T-helper 1 cell (primary cell): ENCODE measurements at places on chromosomes 2 and 18.

- DNase-seq, result no peak
Observed at GRCh38 chr2:40281021-40281940, 170.6 kb downstream of the SLC8A1 start.

DNA sequence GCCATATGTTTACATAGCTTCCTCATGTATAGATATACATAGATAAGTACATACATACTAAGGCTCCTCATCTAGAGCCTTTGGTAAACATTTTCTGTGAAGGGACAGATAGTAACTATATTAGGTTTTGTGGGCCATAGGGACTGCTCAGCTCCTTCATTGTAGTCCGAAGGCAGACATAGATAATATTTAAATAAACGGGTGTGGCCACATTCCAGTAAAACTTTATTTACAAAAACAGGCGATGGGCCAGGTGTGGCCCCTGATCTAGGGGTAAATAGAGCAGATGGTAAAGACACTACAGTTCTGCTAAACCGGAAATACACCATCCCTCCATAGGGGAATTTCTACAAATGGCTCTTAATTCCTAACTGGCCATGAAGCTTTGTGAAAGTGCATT lies 7.3 kb downstream of the COQ10B start:
- DNase-seq, result no peak

DNA sequence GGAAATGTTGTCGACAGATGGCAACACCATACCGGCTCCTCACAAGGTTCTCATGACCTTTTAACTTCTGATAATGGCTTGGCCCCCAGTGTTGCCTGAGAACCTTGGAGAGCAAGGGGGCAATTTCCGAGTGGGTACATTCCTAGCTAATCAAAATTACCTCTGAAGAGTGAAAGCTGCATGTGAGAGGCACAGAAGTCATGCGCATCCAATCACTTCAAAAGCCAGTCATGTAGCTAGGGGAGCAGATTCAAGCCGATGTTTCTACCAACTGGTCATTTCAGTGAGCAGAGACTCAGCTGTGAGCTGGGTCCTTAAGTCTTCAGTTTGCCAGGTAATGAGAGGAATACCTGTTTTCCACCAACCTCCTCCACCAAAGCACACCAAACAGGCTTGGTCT lies 111.4 kb downstream of the LIPG start:
- no peak for DNase-seq

- no peak for DNase-seq
Observed at GRCh38 chr2:20040489-20041172, 10.8 kb downstream of the LAPTM4A start.

DNA sequence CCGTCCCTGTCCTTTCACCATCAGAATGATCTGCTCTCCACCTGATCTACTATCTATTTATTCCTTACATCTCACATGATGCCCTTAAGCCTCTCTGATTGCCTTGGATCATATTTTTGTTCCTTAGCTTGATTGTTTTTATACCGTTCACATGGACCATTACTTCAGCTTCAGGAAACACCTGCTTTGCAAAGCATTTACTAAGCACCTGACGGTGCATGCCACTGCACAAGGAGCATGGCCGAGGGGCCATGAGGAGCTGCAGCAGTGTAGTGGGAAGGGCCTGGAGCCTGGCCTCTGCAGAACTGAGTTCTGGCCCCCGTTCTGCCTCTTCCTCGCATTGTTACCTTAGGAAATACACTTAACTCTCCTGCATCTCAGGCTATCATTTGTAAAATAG lies 124.1 kb upstream of the NDUFV2 start:
- DNase-seq, result no peak

- no peak for DNase-seq
Observed at GRCh38 chr18:41113885-41114482, 841.0 kb upstream of the PIK3C3 start.

GRCh38 chr2:184039493-184039892 lies 558.8 kb upstream of the ZNF804A start:
- DNase-seq, result no peak

DNA sequence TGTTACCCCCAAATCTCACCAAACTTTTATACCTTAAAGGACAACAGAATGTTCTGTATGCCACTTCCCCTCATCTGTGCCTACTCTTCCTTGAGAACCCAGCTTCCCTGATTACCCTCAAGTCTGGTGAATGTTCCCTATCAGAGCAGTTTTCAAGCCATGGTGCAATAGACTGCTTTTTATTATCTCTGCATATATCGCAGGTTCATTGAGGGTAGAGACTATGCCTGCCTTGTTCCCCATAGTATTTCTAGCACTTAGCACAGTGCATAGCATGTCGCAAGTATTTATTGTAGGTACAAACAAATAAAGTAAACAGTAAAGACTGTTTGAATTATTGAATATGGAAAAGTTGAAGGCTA lies 146.6 kb downstream of the HAUS1 start:
- DNase-seq, result no peak

GRCh38 chr2:200380091-200380561 lies 73.6 kb downstream of the SPATS2L start:
- DNase-seq, result no peak

GRCh38 chr2:184814421-184814820 lies 216.1 kb downstream of the ZNF804A start:
- DNase-seq, result no peak

DNA sequence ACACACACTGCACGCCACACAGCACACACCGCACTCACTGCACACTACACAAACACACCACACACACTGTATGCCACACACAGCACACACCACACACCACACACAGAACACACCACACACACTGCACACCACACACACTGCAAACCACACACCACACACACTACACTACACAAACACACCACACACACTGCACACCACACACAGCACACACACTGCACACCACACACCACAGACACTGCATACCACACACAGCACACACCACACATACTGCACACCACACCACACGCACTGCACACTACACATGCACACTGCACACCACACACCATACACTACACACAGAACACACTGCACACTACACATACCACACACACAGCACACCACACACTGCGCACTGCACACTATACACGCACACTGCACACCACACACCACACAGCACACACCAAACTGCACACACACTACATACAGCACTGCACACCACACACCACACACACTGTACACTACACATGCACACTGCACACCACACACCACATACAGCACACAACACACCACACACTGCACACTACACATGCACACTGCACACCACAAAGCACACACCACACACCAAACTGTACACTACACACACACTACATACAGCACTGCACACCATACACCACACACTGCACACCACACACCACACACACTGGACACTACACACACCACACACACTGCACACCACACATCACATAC lies 59.6 kb downstream of the ASB1 start:
- no peak for DNase-seq

DNA sequence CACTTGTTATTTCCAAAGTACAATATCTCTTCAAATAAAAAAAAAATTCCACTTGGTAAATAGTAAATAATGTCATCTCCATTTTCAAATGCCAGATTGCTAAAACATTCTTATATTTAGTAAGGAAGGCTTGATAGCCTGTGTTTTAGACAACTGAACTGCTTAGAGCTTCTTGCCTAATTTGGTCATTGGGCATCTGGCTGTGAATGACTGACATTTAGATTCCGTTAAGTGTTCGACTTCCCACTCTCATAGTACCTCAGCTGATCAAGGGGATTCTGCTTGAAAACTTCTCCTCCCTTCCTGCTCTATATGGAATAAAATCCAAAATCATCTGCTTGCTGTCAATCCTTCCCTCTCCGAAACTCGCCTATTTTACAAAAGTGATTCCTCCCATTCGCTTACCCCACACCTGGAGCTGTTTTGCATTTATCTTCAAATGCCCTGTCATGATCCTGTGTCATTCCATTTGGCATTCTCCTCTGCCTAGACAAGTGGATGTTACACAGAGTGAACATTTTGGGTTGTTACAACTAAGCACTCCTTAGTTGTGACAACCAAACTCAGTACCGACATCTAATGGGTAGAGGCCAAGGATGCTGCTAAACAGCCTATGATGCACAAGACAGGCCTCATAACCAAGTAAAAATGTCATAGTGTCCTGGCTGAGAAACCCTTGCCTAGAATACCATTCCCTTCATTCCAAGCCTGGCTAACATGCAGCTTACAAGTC lies 181.0 kb downstream of the CDH2 start:
- no peak for DNase-seq

GRCh38 chr18:73365018-73365417 lies 497.2 kb upstream of the NETO1 start:
- DNase-seq, result no peak
